Cardiac ventricle fibroblast (primary cell): ENCODE measurements at places on chromosomes 11 and 22. TPM values are rescaled to one million over a fixed set of nuclear protein-coding genes. Genes with fewer than 3 reads are reported as not detected.

TSGA10IP gene
- not detected in 2 replicates for total RNA-seq

H19 gene
- total RNA-seq = 1,186 and 1,727 TPM in 2 replicates

OR4C45 gene
- total RNA-seq = not detected in 2 replicates

KRTAP5-10 gene
- total RNA-seq = not detected in 2 replicates

KCNK7 gene
- not detected in 2 replicates for total RNA-seq

MTNR1B gene
- not detected in 2 replicates for total RNA-seq

CD6 gene
- not detected in 2 replicates for total RNA-seq

FOLR3 gene
- not detected in 2 replicates for total RNA-seq

OR51I1 gene
- total RNA-seq = not detected in 2 replicates

GGTLC3 gene
- total RNA-seq = not detected in 2 replicates

CALCA gene
- not detected in 2 replicates for total RNA-seq

FOLR2 gene
- not detected in 2 replicates for total RNA-seq

MIOX gene
- total RNA-seq = not detected in 2 replicates

MRGPRX4 gene
- not detected in 2 replicates for total RNA-seq

HPS4 gene
- total RNA-seq = 17.1 and 24.1 TPM in 2 replicates

CD59 gene
- total RNA-seq = 530 and 576 TPM in 2 replicates

OR52I2 gene
- not detected in 2 replicates for total RNA-seq

LRRC74B gene
- total RNA-seq = not detected in 2 replicates

SLCO2B1 gene
- total RNA-seq = 0.37 and 0.59 TPM in 2 replicates

RIMBP3B gene
- not detected in 2 replicates for total RNA-seq

HSCB gene
- 19.0 and 28.6 TPM in 2 replicates for total RNA-seq

MMP11 gene
- total RNA-seq = 6.2 and 8.5 TPM in 2 replicates
